Activated CD4-positive, alpha-beta T cell treated with anti-CD3 and anti-CD28 coated beads for 4 hours (primary cell): ENCODE measurements at places on chromosomes 4 and X.

- DNase-seq = no peak
Measured at GRCh38 chr4:182063651-182064050, 179.6 kb upstream of the TENM3 start.

DNA sequence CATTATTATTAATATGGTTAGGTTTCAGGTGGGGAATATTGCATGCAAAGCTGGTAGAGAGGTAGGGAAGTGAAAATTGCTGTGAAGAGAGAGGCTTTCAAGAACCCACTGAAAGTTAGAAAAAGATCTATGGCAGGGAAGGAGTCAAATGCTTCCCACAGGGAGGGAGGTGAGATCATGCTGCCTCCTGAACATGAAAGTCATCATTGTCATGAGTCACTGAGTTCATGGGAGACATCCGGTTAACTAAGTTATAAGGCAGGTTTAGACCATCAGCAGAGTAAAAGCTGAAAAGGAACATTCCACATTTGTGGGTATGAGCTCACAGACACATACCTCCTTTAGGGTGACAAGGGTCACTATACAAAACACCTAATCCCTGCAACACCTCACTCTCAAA, 16.2 kb downstream of the GATB start:
- no peak for DNase-seq

DNA sequence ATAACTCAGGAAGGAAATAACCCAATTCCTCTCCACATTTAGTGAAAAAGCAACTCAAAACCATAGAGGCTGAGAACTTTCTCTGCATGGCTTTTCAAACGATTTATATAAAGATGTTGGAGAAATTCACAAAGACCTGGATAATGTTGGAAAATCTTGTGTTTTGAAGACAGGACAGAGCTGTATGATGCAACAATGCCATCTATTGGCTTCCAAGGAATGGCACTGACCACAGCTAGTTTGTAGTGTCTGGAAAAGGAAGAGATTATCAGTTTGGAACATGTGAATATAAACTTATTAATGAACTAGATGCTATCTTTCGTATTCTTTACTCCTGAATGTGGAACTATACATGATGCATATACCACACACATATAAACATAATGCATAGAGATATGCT, 503.6 kb downstream of the IL1RAPL1 start:
- DNase-seq = no peak

DNA sequence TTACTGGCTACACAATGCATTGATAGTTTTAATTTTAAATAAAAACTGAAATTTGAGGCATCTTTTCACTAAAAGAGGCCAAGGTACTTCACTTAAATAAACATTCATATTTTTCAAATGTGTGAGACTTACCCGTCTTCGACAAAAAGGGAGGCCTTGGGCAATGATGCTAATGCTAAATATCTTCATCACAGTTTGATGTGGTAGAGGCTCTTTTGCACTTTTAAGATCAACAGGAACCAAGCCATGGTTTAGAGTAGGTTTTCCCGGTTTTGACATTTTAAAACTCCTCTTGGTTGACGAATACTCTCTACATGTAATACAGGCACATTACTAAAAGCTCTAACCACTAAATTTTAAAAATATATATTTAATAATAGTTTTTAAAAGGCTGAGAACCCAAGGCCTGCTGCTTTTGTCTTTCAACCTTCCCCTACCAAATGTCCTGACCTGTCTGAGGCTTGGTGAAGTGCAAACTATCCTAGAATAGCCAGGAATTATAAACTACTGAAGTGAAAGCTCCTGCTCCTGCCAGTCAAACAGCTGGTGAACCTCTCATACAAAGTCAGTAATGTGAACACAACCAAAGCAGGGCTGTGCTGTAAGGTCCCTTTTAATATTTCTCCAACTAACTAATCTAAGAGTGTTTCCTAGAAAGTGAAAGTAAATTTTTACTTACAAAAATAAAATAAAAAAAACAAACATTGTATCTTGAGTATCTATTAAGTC, 153.7 kb downstream of the FBXW7 start:
- no peak for DNase-seq

- DNase-seq = no peak
Measured at GRCh38 chr4:23337292-23337691, 552.6 kb downstream of the PPARGC1A start.

DNA sequence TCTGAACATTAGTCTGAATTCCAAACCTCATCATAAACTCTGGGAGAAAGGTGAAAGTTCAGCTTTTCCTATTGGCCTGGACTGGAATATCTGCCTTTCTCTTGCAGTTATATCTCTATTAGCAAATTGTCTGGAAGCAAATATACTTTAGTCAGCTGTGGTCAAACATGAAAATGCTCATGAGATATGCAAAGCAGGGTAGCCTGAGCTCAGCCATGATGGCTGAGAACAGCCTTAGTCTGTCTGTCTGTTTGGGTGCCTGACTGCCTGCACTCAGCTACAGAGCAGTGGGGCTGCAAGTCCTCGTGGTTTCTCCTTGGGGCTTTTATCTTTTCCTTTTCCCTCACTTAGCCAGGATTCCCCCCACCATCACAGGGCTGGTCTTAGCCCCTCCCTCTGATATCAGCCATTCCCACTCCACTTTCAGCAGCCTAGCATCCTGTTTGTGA, 19.5 kb upstream of the PGRMC2 start:
- no peak for DNase-seq

GRCh38 chr4:138919094-138919936, 96.3 kb upstream of the NOCT start:
- DNase-seq = no peak

DNA sequence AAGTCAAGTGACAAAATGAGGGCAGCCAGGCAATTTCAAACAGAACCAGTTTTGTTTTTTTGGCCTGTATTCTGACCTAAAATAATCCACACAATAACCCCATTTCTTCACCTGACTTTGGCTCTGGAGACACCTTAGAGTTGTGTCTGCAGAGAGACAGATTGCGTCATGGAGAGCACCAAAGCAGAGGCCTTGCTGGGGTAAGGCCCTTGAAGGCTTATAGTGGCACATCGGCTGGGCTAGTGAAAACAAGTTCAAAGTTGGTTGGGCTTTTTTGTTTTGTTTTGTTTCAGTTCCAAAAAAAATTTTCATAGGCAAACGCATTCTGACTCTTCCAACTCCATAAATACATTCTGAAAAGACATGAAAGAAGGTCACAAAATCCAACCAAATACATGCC, 34.4 kb downstream of the PARM1 start:
- no peak for DNase-seq

- no peak for DNase-seq
Measured at GRCh38 chr4:16967722-16968121, 69.3 kb upstream of the LDB2 start.

DNA sequence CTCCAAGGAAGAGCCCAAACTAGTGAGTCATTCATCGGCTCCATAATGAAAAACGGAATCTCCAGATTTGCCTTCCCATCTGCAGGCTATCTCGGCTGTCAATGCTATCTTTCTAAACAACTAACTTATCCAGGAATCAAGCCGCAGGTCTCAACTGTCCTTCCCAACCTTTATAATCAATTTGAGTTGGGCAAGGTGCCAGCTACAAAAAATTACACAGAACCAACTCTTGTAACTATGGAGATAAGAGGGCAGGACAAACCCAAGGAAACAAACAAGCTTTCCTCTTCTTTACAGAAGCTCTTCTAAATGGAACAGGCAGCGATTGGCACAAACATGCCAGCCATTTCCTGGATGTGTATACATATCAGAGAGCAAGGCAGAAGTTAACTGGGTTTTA, 61.2 kb upstream of the RAI2 start:
- no peak for DNase-seq

GRCh38 chr4:183098019-183098722, 886 bp upstream of the WWC2 start:
- DNase-seq = peak; percentile 1

DNA sequence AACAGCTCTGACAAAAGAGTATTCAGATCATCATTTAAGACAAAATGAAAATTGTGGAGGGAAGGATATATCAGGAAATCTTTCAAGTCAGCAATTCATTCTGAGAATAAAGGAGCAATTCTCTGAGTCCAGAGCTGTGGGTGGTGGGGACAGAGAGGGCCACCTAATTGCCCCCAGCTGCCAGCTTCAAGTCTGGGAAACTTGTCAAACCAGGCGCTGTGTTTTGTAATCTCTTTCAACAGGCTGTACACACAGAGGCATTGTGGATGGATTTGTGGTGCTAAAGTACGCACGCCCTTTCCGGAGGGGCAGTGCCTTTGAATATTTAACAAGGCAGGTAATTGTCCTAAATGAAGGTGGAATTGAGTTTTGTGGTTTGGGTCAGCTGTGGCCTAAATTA, 591.1 kb upstream of the BOD1L1 start:
- DNase-seq = no peak

DNA sequence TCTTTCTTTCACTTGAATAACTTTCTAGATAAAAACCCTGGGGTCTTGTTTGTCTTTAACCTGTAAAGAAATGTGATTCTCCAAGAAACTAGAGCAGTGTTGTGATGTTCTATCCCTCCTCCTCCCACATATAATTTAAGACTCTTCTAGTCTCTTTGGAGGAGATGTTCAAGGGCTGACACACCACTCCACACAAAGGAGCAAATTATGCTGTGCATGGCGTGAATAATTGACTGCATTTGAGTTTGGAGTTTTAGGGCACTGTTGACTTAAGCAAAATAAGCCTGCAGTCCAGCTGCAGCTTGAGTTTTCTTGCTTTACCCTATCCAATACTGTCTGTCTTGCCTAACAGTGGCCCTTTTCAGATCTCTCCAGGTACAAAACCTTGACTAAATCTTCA, 119.7 kb downstream of the CHRDL1 start:
- DNase-seq = no peak

- no peak for DNase-seq
Measured at GRCh38 chr4:111209706-111210105, 586.8 kb upstream of the PITX2 start.

GRCh38 chr4:155367608-155368007, 9.2 kb downstream of the MAP9 start:
- no peak for DNase-seq

DNA sequence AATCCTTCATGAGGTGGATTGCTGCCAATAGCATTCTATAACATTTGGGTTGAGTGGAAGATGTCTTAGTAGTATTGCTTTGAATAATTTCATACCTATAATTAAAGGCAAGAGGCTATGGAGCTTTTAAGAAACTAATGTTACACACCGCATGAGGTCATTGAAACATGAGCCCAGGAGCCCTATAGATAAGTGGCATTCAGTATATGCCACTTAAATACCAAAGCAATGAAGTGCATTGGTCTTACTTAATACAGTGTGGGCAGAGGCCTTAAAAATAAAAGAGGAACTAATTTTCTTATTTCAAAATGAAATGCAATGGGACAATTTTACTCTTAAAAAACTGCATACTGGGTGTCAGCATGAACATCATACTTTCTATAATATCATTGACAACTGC, 47.5 kb downstream of the SPATA18 start:
- no peak for DNase-seq

DNA sequence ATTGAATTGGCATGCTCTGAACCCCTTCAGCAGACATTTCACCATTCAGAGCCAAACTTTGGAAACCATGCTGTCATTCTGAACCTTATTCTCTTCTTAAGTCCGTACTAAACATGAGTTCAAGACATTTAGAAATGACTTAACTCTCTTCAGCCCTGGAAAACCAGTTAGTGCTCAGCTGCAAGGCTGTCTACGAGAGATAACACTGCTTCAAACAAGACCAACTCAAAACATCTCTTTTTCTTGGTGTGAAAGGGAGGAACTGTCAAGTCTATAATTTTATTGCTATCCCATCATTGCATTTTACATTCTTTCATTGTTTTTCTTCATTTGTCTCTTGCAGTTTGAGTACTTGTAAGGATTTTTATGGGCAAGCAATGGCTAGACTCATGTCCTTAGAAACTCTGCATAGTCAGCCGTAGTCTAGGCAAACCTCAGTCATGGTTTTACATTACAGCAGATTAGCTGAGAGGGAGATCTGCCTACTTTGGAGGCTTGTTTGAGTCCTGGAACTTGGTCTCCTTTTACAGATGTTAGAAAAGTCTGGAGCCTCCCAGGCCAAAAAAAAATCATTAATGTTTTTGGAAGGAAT, 120.6 kb upstream of the JADE1 start:
- DNase-seq = no peak
